Hematopoietic multipotent progenitor cell treated with erythropoietin and hydrocortisone succinate and interleukin-3 and kit ligand, for 6 days (in vitro differentiated cells): ENCODE measurements at places on chromosomes 7 and 10.
A peak's percentile ranks its signal among the peaks of the same experiment; 100 is the strongest.

DNA sequence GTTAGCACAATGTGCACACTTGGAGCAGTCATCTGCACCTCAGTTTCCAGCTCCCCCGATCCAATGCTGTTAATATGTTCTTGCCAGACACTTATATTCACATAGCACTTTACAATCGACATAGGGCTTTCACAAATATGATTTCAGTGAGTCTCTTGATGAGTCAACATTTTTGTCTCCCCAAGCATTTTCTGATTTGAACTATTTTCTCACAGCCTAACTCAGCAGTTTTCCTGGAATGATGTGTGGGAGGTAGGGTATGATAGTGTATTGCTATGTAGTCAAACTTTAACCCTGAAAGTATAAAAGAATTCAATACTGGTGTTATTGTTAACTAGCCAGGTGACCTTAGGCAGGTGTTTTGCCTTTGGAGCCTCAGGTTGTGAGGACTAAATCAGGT, 82.5 kb upstream of the LRGUK start:
- no peak for DNase-seq

- DNase-seq = no peak
Observed at GRCh38 chr10:87671139-87671815, 11.6 kb downstream of the PAPSS2 start.

- DNase-seq = no peak
Observed at GRCh38 chr7:210401-210925, 18.1 kb downstream of the FAM20C start.

- peak; percentile 15 for DNase-seq
Observed at GRCh38 chr7:47651355-47652317, 69.7 kb upstream of the TNS3 start.

DNA sequence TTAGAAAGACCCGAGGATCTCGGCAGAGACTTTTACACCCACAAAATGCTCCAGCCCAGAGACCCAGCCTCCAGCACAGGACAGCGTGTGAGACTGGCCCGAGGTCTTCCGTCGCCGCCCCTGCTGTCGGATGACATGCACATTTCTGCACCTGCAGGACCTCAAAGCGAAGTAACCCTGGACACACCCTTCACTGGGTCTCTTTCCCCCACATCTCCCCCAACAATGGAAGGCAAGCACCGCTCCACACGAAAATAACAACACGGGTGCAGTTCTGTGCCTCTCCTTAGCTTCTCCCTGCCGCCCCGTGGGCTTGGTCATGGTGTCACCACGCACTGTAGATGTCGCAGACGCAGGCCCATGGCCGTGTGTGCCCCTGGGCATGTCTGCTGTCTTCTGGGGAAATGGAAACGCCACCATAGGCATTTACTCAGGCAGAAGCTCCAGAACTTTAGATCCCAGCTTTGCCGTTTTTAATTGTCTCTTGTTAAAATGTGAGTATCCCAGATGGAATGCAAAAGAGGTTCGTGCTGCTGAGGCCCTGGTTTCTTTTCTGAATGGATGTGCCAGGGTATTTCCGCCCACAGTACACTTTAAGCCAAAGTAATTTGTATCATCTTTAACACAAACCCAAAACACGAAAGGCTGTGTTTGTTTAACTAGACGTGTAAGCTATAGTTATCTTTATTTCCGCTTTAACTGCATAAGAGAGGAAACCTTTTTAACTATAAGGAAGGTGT, 237.9 kb downstream of the MGMT start:
- no peak for DNase-seq

- peak; percentile 75 for DNase-seq
Observed at GRCh38 chr7:100044718-100045117, 4.9 kb upstream of the ZSCAN21 start.

DNA sequence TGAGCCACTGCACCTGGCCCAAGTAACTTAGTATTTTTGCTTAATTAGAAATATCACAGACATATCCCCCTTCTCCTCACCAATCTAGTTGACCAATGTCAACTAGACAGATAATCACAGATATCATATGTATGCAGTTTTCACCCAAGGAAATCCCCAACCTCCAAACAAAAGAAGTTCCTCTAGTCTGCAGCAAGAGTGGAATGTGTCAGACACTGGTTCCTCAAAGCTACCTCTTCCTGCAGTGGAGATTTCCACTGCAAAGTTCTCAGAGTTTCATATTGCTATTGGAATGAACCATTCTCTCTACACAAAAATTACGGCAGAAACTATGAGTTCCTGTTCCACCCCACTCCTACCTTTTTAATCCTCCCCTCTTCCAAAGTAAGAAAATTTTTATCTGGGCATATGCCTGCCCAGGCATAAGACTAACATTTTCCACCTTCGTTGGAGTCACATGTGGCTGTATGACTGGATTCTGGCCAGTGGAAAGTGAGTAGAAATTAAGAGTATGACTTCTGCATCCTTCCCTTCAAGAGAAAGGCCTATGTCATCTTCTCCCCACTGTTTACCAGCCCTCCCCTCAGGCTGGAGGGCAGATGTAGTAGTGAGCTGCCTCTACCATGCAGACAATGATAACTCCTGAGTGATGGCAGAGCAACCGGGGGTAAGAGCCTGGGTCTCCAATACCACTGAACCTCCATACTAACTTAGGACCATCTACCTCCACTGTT, 103.0 kb downstream of the MYOF start:
- DNase-seq = no peak

- peak; percentile 30 for DNase-seq
Observed at GRCh38 chr7:141752634-141753033, 11.3 kb upstream of the TAS2R3 start.

DNA sequence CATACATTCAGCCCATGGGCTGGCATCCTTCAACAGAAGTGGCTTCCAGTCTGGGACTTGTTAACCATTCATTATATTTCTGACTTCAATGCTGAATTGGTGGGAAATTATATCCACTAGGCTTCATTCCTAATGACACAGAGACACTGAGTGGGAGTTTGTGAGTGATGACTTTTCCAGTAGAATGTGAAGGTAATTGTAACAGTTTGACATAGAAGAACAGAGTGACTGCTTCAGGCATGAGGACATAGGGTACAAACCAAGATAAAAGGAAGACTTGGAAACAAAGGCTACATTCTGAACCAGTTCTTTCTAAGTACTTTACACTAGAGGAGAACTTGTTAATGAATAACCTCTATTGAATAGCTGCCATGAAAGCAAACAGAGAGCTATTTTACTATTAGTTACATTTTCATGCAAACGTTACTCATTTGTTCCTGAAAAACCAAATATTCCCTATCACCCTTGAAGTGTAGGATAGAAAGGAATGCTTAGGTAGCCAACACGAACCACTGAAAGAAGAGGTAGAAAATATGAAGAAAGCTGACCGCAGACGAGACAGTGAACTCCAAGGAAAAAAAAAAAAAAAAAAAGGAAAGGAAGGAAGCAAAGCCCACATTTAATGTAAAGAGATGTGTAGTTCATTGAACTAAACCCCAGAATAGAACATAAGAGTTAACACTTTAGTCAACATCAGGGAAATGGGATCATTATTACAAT, 237.0 kb upstream of the SEMA3C start:
- no peak for DNase-seq

- DNase-seq = no peak
Observed at GRCh38 chr10:127578961-127579305, 29.8 kb downstream of the NPS start.

GRCh38 chr7:28855538-28856217, 102.5 kb downstream of the TRIL start:
- DNase-seq = peak; percentile 11

GRCh38 chr10:44198096-44198779, 186.7 kb downstream of the CXCL12 start:
- DNase-seq = no peak

- DNase-seq = no peak
Observed at GRCh38 chr7:38448584-38449234, 175.3 kb upstream of the TARP start.

- DNase-seq = no peak
Observed at GRCh38 chr10:13944823-13945222, 358.1 kb downstream of the PRPF18 start.

GRCh38 chr7:39948375-39948955, 1.6 kb upstream of the CDK13 start:
- DNase-seq = no peak

- peak; percentile 81 for DNase-seq
Observed at GRCh38 chr10:83871187-83872081, 267.9 kb upstream of the GHITM start.

DNA sequence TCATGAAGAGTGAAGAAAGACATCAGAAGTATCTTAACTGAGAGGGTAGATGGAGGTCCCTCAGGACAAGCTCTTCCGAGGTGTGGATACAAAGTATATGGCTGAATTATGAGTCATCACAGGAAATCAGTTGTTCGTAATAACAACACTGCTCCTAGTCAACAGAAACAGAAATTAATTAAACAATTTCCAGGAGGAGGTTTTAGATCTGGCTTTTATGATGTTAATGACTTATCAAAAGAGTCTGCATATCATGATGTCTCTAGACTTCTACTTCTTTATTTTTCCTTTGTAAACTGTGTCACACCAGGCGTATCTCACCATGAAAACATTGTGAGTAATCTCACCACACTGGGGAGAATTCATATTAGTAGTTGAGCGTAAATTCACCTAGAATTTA, 31.2 kb downstream of the OSBPL3 start:
- no peak for DNase-seq

DNA sequence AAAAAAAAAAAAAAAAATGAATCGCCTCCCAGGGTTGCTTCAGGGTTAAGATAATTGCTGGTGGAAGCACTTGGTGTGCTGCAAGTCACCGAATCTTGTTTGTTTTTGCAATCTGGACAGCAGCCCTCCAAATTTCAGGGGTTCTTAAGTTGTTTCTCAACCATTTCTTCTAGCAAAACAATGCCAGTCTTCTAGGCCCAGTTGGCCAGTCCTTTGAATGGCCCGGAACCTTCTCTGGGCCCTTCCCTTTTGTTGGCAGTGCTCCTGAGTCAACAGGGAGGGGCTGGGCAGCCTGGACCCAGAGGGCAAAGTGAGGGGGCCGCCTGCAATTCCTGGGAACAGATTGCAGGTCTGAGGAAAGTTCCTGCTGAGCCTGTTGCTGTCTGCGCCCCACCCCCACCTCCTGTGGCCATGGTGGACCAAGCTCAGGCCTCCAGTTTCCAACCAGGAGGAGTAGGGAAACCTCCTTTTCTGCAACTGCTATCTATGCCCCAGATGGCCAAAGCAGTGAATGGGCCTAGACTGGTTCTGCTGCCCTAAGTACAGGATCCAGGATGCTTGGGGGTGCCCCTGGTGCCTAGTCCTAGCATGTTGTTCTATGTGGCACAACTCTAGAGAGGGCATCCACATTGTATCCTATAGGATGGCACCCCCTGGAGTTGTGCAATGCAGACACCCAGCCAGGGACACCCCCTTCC, 31.4 kb upstream of the PDCD4 start:
- no peak for DNase-seq

GRCh38 chr7:40793132-40793531, 658.3 kb downstream of the SUGCT start:
- no peak for DNase-seq

- peak; percentile 66 for DNase-seq
Observed at GRCh38 chr7:76403780-76404494, 5.6 kb downstream of the SSC4D start.

- no peak for DNase-seq
Observed at GRCh38 chr7:117220836-117221235, 102.0 kb downstream of the WNT2 start.

- DNase-seq = no peak
Observed at GRCh38 chr10:131233611-131234258, 77.8 kb downstream of the TCERG1L start.

GRCh38 chr7:152704796-152705384, 28.9 kb upstream of the XRCC2 start:
- no peak for DNase-seq

DNA sequence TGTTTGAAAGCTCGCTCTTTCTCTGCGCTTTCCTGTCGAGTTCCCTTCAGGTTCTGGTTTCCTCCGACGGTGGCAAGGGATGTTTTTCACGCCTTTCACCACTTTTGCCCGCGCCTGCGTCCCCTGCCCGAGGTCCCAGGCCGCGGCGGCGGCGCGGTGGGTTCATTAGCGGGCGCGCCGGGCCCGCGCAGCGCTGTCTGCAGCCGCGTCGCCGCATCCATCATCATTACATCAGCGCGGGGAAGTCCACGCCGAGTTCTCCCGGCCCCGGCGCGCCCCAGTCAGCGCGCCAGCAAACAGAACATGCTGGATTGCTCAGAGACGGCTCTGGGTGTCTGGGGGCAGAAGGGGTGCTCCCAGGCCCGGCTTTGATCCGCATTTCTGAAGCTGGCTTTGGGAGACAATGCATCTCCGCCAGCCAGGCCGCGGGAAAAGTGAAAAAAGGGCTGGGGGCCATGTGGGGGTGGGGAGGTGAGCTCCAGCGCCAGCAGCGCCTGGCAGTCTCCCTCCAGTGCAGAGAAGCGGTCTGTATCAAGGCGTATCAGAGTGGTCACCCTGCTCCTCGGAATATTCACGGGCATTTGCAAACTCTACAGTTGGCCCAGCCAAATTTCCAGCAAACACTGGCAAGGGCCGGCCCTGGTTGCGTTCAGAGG, 8.9 kb downstream of the GLI3 start:
- DNase-seq = no peak

DNA sequence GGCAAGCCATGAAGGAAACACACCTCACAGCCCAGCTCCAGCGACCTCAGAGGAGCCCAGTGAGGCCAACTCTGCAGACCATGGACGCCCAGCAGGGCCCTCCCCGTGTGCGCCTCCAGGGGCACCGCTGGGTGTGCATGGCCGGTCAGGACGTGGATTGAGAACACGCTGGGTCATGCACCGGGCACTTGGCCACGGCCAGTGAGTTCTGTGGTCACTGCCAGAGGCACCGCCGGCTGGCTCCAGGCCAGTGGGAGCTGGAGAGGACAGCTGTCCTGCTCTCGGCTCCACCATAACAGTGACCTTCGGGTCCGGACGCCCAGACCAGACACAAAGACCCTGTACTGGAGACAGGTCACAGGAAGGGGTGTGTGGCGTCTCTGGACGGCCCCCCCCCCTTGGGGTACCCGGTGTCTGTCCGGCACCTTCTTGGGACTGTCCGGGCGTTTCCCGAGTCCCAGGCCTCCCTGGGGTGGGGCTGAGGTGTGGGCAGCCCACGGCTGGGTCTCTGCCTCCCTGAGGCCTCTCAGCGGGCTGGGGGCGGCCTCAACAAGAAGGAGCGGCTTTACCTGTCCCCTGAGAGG, 50.4 kb upstream of the NKX6-2 start:
- no peak for DNase-seq

- DNase-seq = no peak
Observed at GRCh38 chr10:72690071-72690755, 1.7 kb upstream of the MCU start.
